ENCODE measurements at places on chromosomes 16 and 17.

DNA sequence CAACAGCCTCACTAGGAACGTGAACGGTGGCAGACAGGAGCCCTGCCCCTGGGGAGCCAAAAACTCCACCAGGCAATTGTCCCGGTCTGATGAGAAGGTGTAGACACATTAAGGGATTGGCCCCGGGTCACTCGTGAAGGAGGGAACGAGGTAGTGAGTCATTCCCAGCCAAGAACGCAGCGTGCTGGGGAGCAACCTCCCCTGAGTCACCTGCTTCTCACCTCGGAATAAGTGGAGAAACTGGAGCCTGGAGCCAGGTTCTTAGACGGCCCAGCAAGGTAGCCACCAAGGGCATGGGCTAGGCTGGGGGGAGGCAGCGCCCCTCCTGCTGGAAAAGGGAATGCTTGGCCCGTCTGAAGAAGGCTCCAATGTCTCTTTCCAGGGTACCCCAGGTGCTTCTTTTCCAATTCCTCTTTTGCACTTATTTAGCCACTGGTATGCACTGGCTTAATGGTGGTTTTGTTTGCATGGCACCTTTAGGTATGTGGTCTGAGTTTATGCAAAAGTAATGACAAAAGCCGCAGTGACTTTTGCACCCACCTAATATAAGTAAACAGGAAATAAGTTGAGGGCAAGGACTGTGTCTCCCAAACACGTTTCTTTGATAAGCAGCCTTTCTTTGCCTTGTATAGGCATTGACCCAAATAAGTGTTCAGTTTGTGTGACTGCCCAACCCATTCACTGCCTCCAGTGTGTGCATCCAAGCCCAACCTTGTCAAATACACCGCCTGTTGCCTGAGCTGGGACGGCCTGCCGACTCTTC, 1.8 kb upstream of the HELZ start:
- no peak for DNase-seq

DNA sequence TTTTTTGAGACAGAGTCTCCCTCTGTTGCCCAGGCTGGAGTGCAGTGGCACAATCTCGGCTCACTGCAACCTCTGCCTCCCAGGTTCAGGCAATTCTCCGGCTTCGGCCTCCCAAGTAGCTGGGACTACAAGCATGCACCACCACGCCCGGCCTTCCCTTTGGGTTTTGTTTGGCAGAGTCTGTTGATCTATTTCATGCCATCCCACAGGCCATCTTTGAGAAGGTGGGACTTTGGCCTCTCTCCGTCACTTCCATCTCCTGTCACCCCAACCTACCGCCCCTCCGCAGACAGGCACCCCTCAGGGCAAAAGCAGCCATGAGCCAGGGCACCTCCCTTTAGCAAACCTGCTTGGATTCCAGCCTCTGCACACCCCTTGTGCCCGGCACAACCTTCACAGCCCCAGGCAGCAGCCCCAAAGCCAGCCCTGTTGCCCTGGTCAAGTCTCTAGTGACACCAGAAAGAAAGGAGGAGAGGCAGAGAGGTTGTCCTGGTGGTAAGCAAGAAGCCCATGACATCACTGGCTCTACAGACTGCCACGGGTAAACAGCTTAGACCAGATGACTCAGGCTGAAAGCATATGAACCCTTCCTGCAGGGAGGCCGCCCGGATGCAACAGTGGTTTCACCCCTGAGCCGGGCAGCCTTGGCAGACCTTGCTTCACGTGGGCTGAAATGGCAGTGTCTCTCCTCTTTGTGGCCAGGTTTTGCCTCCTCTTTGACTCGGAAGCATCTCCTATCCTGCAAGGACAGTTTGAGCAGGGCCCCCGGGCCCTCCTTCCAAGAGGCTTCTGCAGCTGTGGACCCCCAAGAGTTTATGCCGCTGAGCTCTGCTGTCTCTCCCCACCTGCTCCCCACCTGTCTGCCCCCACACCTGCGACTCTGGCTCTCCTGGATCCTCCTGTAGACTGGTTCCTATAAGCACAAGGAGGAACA, 8.1 kb upstream of the TIMP2 start:
- DNase-seq = no peak

- DNase-seq = no peak
Measured at GRCh38 chr17:30234964-30235363, 533 bp downstream of the SLC6A4 start.

DNA sequence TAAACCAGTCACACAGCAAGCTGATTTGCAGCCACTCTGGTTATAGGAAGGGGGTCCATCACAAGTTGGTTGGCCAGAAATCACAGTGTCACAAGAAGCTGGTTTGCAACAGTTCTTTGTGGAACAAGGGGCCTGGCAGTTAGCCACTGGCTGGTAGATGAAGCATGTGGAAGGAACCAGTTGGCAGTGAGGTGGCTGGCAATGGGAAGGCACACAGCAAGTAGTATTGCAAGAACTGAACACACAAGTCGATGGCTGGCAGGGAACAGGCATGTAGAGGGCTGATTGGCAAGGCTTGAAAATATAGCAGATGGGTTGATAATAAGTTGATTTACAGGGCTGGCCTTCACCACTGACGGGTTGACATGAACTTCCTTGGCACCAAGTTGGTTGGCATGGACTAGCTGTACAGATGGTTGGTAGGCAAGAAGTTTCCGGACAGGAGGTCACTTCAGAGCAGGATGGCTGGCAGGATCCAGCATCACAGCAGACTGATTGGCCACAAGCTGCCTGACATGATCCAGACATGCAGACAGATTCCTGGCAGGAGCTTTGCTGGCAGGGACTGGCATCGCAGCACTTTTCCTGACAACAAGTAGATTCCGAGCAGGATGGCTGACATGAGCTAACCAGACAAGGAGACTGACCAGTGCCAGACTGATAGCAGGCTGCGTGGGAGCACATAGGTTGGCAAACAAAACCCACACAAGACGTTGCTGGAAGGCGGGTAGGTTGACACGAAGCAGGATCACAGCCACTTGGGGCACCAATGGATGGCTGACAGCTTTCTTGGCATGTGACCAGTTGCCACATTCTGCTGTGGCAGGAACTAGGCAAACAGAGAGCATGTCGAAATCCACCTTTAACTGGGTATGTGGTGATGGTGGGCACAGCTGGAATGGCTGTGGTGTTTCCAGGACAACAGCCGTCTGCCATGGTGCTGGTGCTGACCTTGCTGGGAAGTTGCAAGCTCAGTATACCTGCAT, at the start of gene KRTAP29-1:
Gene KRTAP29-1 (minus strand): TSS at position 936 of the 986 bp plus-strand sequence. CDS start 0 bp downstream, at position 936.
- DNase-seq = no peak

DNA sequence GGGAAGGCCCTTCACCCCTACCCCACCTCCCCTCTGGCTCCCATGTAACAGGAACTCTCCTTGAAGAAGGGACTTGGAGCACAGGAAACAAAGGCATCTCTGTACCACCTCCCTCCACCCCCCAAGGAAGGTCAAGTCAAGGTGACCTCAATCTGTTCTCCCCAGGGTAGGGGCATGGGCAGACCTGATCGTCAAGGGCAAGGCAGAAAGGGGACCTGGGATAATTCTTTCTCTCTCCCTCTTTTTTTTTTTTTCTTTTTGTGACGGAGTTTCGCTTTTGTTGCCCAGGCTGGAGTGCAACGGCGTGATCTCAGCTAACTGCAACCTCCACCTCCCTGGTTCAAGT, 4.3 kb upstream of the STAT5A start:
- DNase-seq = no peak

DNA sequence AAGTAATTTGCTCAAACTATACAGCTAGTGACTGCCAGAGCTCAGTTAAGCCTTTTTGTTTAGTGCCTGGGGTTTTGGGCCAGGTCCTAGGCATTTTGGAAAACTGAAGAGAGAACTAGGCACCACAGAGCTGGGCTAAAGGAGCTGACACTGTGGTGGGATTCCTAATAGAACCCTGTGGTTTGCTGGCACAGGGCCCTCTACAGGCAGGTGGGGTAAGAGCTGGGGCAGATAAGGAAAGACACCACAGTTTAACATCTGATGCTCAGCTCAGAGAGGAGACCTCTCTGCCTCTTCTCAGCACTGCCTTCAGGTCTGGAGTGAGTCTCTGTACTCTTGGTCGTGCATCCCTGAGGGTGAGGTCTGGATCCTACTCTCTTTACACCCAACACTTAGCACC, 121.2 kb downstream of the SNX11 start:
- DNase-seq = no peak

GRCh38 chr17:78853926-78854394, 13.3 kb upstream of the USP36 start:
- DNase-seq = no peak

GRCh38 chr17:1019451-1019850, 22.5 kb downstream of the TIMM22 start:
- DNase-seq = no peak

GRCh38 chr17:3043737-3044365, 19.6 kb downstream of the OR1D5 start:
- DNase-seq = no peak

DNA sequence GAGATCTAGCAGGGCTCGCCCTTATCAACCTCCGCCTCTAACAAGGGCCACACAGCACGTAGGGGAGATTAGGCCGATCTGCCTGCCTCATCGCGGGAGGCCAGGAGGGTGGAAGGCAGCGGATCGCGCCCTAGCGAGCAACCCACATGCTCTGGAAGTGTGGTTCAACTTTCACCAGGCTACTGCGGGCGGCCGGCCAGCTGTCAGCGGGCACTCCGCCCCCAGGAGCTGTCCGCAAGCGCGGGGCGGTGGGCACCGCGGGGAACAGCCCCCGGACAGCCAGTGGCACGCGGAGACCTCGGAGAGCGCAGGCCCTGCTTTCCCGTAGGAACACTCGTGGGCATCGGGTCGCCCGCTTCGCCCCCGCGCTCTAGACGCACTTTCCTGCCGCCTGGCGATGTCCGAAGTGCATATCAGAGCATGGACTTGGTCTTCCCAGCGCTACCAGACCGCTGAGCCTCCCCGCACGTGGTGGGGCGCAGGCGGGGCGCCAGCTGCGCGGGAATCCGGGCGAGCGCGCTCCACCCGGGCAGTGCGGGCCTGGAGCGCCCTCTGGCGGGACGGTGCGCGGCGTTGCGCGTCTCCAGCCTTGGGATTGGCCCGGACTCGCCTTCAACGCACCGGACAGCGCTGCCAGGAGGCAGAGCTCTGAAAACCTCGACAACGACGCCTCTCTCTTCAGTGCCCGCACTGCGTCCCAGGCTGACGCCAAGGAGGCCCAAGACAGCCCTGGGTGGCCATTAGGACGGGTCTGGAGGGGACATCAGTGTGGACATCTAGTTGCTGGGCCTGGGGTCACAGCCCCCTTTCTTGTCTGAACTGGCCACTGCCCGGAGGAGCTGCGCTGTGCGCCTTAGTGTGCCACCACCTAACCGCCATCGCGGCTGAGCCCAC, 3.6 kb upstream of the ZNHIT3 start:
- DNase-seq = peak; percentile 50

DNA sequence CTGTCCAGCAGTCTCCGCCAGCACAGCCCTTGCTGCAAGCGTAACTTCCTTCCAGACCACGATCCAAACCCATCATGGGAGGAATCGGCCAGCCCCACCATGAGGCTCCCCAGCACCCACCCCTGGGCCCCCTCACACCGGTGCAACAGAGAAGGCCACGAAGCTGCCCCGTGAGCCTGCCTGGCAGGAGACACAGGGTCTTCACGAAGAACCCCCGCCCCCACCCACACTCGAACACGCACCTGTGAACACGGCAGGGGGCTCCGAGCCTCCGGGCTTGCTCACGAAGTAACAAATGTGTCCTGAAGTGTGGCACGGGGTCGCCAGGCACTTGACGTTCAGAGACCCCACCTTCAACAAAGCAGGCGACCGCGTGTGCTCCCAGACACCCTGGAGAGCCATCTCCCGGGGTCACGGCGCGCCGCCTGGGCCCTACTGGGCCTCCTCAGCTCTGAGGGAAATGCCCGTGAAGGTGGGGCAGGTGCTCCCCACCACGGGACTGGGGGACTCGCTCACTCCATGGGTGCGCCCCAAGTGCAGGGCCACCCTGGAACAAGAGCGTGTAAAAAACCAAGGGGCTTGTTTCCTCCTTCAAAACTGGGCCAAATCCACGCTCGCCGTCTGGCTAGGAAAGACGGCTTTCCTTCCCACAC, 7.6 kb downstream of the HAGH start:
- no peak for DNase-seq

DNA sequence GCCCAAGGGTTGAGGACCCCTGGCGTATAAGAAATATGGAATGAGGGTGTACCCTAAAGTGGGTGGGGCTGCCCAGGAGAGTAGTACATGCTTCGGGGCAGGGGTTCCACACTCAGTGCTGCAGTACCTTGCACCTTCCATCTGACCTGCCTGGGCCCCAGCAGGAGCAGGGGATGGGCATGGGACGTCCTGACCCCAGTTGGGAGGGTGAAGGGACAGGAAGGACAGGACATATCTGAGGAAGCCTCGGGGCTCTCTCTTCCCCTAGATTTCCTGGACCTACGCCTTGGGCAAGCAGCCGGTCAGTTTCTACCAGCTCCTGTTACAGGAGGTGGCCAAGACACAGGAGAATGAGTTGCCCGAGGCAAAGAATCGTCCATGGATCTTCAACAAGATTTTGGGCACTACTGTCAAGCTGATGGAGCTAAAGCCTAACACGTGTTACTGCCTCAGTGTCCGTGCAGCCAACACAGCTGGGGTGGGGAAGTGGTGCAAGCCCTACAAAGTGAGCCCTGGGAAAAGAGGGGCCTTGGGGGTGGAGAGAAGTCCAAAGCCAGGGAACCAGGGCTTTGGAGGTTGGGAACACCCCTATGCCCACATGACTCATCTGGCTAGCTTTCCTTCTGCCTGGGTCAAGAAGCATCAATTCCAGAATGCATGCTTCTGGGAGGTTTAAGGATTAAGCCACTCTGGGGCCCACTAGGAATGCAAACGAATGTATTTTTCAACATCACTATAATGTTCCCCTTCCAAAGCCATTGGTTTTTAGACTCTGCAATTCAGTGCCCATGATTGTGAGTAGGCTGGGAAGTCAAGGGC, 7.9 kb downstream of the FNDC8 start:
- DNase-seq = no peak

DNA sequence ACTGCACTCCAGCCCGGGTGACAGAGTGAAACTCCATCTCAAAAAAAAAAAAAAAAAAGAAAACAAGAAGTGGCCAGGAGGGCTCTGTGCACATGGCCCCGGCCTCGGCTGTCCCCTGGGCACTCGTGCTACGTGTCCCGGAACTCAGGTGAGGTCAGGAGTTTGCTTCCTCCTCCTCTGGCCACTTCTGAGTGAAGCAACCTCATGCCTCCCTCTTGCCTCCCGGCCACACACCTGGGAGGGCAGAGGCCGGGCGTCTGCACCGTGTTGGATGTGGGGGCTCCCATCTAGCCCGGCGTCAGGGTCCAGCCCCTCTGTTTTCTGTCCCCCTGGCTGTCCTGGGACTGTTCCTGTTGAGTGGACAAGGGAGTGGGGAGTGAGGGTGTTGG, 22.2 kb downstream of the ASPSCR1 start:
- DNase-seq = no peak

- no peak for DNase-seq
Measured at GRCh38 chr16:4522051-4522581, 16.5 kb downstream of the CDIP1 start.

DNA sequence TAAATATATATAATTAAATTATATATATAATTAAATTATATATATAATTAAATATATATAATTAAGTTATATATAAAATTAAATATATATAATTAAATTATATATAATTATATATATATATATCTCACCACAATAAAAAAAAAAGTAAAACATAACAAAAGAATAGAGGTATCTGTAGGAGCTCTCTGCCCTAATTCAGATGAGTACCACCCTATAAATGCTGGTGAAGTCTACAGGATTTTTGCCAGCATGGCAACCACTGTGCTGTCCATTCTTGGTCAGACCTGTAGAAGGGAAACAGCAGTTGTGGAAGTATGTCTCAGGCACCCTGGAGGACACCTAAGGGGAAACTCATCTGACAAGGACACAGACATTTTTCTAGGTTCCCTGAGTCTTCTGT, 259.7 kb downstream of the PRKCA start:
- no peak for DNase-seq

All from T-helper 1 cell (primary cell).